ENCODE measurements at places on chromosomes 4 and X.

DNA sequence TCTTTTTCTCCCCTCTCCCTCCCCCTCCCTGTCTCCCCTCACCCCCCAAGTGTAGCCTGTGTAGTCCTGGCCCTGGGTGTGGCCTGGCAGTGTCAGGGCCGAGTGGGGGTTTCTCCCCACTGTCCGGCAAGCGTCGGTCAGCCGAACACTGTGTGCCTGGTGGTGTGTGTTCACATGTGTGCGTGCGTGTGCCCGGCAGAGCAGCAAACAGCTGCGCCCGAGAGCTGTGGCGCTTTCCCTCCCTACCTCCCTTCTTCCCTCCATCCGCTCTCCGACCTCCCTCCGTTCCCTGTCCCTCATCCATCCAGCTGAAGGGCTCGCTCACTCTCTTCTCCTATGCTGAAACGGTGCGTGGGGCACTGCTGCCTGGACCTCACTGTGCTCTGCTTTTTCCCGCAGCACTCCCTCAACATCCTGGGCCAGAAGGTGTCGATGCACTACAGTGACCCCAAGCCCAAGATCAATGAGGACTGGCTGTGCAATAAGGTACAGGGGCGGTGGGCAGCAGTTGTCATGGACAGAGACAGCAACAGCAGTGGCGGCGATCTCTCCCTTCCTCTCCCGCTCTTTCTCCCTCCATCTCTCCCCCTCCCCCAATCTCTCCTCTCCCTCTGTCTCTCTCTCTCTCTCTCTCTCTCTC lies 17.4 kb upstream of the UBA1 start:
- DNase-seq, result no peak

DNA sequence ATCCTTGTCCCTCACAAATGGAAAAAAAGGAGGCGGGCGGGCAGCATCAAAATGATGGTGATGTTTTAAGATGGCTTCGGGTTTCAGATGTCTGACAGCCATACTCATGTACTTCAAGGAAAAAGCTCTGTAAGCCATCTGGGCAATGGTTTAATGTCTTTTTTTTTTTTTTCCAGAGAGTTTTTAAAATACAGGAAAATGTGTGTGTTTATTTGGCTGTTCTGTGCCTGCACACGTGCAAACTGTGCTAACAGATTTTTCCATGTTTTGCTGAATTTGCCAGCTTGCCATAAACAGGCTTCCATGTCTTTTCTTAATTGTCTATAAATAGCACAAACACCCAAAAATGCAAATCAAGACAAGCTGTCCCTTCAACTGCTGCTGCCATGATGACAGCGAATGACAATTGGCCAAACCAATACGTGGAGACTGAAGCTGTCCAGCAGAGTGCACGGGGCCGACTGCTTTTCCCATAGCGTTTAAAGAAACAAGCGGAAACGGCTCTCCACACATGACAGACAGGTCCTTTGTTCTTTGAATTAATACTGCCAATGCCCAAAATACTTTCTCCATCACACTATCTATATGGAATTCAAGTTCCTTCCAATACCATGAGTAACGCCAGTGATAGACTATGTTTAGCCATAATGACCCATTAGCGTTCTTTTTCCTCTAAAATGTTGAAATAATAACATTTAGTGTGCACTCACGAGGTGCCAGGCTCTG lies 35.7 kb downstream of the AFAP1 start:
- no peak for DNase-seq

DNA sequence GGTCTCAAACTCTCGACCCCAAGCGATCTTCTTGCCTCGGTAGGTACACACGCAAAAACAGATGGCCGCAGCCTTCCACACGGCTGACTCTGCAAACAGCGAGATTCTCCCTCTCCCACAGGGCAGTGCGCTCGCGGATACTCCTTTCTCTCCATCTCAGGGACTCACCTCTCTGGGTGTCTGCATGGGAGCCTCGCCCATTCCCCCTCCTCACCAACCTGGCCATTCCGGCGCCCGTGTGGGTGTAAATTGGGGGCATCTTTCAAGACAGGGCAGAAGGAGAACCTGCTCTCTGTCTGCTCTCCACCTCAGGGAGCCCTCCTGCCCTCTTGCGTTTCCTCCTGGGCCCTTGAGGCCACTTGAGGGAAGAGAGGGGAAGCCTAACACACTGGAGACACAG lies 4.4 kb downstream of the CTAG2 start:
- no peak for DNase-seq

DNA sequence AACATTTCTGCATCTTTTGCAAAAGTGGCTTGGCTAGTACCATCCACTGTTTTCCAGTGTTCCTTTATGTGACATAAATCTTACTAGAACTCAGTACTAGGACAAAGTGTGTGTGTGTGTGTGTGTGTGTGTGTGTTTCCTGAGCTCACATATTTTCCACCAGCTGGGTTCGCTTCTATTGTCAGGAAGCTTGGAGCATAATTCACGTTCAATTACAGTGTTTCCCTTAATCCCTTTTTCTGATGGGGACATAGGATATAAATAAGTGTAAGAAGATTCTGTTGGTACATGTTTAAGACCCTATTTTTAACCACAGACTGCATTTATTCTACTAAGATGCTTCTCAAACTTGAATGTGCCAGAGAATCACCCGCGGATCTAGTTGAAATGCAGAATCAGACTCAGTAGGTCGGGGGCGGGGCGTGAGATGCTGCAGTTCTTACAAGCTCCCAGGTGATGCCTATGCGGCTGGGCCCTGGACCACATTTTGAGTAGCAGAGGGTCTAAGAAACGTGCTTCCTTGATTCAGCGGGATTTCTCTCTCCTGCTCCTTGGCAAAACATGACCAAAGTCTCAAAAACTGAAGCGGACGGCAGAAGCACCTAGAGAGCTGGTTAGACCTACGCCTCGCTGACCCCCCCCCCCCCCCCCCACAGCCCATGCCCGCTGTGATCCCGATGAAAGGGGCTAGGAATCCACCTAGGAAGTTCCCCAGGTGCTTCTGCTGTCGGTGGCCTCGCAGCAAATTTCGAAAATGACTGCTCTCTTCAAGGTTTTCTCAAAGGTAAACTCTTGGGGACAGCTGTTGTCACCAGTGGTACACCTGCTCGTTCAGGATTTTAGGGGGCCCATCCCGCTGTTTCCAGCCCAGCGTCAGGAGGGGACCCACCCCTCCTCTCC lies 797 bp downstream of the CD99L2 start:
- peak; percentile 55 for DNase-seq

- no peak for DNase-seq
Observed at GRCh38 chr4:13527981-13528820, 16.1 kb downstream of the NKX3-2 start.

GRCh38 chrX:30312858-30313257 lies 3.7 kb upstream of the NR0B1 start:
- no peak for DNase-seq

DNA sequence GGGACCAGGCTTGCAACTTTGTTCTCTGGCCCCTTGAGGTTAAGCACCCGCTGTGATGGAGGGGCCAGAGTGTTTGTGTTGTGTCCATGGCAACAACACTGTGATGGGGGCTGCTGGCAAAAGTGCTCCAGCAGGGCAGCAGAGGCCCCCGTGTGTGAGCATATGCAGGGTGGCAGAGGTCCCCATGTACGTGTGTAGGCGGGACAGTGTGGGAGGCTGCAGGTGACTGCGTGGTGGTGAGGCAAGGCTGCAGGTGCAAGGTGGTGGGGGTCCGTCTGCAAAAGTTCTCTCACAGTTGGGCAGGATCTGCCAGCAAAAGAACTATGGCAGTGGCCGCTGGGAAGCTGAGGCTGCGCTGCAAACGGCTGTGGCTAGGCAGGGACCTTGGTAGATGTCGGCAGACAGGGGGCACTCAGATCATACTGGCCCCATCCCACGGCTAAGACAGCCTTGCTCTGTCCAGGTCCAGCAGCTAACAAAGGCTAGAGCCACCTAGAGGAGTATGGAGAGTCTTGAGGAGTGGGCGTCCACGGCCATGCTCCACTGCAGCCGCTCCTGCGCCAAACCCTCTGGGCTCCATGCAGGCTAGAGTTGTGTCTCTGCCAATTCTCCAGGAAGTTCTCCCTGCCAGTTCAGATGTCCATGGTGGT lies 46.8 kb upstream of the PASD1 start:
- no peak for DNase-seq

- DNase-seq, result no peak
Observed at GRCh38 chr4:84527391-84527790, 28.3 kb upstream of the NKX6-1 start.

DNA sequence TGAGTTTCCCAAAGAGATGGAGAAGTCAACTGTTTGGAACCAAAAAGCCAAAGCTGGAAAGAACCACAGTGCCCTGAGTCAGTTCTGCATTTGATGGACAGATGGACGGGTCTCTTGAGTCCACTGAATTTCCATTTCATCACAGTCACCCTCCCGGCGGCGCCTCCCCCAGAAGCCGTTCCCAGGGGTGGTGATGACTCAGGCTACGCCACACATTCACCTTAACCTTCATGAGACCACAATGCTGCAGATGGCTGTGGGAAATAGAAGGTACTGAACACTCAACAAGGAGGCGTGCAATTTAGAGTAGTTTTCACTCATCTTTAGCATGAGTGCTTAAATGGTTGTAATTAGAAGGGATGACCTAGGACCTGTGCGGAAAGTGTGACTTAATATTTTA lies 61.3 kb downstream of the STOX2 start:
- no peak for DNase-seq

DNA sequence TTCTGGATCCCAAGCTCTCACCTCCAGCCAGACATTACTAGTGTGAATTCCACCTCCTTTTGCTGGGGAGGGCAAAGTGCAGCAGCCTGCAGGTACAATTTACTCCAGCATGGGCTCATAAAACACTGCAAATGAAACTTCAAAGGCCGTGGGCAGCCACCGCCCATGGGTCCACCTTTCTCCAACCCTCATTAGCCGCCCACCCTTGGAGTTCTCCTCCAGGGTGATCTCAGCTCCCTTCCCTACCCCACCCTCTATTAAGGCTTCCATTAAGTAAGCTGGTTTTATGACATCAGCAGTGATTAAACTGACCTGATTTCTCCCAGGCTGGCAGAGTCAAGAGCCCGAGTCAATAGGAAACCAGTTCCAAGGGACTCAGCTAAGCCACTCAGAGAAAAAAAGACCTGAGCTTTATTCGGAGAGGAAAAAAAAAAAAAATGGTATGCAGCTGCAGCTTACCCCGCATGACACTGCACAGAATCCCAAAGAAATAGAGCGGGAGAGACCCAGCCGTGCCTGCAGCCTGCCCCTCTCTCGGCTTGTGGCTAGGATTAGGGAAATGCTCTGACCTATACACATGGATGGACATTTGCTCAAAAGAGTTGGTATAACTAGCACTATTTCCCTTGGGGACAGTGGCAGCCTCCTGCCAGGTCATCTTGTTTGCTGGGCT lies 319.6 kb downstream of the PTTG2 start:
- no peak for DNase-seq

- no peak for DNase-seq
Observed at GRCh38 chrX:96002431-96002830, 682.2 kb upstream of the DIAPH2 start.

DNA sequence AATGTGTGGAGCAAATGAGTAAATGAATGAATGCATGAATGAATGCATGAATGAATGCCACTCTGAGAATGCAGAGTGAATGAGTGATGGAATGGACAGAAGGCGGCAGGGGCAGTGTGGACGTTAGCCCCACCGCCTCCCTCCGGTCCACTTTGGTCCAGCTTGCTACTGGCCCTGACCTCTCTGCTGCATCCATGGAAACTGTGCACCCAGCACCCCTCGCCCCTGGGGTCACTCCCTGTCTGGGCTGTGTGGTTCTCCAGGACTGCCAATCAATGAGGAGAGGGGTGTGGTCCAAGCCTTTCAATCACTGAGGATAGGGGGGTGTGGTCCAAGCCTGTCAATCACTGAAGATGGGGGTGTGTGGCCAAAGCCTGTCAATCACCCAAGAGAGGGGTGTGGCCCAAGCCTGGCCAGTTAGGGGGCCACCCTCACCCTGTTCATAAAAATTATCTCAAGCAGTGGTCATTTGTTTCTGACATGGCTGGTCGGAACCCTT lies 39.2 kb upstream of the ASMTL start:
- DNase-seq, result no peak

- DNase-seq, result no peak
Observed at GRCh38 chr4:48173056-48173991, 39.3 kb upstream of the TXK start.

DNA sequence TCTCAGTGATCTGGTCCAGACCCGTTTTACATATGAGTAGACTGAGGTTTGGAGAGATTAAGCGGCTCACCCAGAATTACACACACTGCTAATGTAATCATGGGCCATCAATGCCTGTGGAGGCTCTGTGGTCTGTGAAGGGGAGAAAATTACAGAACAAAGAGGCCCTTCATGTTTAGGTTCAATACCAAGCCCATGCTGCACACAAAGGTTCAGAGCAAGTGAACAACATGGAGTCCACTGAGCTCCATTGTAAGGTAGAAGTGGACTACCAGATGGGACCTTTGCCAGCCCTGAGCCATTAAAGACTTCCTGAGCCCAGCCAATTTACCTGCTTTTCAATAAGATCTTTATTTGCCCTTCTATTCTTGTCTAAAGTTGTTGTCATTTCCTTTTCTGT lies 109.8 kb downstream of the LUZP4 start:
- no peak for DNase-seq

- DNase-seq, result no peak
Observed at GRCh38 chr4:12778191-12778590, 705.9 kb downstream of the RAB28 start.

DNA sequence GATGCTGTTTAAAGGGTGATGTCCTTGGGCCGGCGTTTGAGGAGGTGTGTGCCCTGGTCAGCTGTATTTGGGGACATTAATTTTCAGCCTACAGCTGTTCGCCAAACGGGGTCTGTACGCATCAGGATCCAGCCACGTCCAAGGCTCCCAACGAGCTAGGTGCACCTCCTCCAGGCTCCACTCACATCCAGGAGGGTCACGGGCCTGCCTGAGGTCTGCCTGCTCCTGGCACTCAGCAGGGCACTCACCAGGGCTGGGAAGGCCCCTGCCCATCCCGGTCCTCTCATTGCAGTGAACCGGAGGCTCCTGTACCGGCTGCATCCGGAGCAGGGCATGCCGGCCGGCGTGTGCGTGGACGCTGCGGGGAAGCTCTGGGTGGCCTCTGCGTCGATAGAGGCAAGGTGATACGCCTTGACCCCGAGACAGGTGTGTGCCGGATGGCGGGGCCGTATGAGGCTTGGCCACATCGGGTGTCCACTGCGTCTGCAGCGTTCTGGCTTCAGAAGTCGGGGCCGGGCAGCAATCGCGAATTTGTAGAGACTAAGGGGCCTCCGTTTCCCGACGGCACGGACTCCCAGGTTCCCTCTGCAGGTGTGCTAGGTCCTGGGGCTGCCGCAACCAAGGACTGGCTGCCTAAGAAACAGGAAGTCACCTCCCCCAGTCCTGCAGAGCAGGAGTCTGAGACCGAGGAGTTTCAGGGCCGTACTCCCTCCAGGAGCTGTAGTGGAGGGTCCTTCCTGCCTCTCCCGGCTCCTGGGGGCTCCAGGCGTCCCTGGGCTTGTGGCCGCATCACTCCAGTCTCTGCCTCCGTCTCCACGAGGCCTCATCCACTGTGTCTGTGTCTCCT lies 27.5 kb upstream of the PLCXD1 start:
- no peak for DNase-seq

DNA sequence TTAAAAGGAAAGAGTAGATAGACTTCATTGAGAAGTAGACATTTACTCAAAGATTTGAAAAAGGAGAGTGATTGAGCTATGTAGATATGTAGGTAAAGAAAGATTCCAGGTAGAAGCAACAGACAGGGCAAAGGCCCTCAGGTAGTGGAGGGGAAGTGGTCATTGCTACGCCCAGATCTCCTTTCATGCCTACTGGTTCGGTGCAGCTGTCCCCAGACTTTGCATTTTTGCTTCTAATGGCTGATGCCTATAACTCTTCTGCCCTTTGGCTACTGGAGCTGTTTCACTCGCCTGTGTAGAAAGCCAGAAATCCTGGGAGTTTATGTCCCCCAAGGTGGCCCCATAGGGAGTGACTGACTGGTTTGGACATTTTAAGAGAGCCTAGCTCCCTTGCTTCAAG lies 16.9 kb upstream of the ARMCX2 start:
- DNase-seq, result no peak

- no peak for DNase-seq
Observed at GRCh38 chrX:96715481-96715880, 30.8 kb downstream of the DIAPH2 start.
